CD4-positive, alpha-beta T cell treated with Interleukin-15 for 4 hours (primary cell): ENCODE measurements at places on chromosomes 6 and 20.

- no peak for DNase-seq
These were observed at the start of gene CNKSR3 for GRCh38 chr6:154510144-154510905. Gene CNKSR3 (minus strand): TSS chr6:154510685. CDS start chr6:154510114, 571 bp downstream.

DNA sequence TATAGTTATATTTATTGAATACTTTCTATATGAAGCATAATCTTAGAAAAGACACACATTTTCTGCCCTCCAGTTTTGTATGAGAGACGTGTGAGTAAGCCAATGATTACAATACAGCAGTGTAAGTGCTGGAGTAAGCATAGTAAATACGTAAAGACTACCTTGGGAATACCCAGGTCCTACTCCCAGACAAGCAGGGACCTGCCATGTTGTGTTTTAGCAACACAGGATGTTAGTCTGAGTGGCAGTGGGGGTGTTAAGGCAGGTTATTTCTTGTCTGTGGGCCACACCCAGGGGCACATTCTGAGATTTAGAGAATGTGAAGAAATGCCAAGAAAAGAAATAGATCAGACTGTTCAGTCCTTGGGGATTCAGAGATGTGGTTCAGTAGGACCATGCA, 34.3 kb upstream of the RNF144B start:
- no peak for DNase-seq

GRCh38 chr20:59425572-59425971, 125.2 kb downstream of the EDN3 start:
- no peak for DNase-seq

- no peak for DNase-seq
These were observed 9.3 kb upstream of the POU3F2 start for GRCh38 chr6:98824902-98825599.

- no peak for DNase-seq
These were observed 1.2 kb downstream of the DNMT3B start for GRCh38 chr20:32763202-32764004.

DNA sequence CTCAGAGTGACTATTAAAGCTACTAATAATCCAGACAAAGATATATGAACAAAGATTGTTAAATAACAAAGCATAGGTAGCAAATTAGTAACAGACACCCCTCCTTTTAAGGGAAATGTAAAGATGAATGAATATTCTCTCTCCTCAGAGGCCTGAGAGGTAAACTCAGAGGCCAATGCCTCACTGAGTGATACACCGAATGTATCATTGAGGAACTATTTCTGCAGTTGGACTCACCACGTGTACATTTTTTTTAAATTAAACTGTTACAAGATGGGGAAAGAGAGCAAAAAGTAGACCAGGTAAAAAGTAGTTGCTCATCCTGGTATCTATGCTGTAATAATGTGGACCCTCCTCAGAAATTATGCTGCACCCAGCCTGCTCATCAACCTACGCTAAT, 72.3 kb upstream of the IPCEF1 start:
- DNase-seq: no peak

- DNase-seq: no peak
These were observed 330.6 kb upstream of the EPHA7 start for GRCh38 chr6:93749930-93750329.

DNA sequence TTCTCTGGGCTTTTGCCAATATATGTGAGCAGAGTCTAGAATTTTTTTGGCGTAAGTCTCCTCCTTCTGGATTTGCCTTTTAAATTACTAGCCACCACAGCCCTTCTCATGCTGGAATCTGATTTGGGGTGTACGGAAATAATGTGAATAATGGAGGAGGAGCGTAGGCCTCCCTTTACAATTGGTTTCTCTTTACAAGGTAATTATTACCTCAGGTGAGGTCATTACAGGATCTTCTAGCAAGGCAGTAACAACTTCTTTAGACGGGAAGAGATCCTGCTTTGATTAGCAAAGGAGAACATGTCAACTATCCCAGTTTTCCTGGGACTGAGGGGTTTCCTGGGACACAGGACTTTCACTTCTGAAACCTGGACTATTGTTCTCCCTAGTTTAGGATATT, 8.9 kb downstream of the RWDD2A start:
- DNase-seq: no peak

DNA sequence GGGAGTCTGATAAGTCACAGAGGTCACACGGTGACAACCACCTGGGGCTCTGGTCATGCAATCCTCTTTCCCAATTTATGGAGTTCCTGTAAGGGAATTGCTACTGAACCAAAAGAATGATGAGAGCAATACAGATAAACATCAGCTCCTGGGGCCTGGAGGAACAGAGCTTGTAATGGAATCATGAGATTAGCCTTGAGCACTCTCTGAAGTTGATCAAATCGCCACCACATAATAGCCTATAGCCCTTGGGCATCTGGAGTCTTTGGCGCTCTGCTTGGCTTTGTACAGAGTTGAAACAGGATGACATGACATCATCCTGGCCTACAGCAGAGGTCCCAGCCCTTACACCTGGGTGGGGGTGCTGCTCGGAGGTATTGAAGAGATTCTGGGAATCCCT, 154.3 kb upstream of the DTNBP1 start:
- no peak for DNase-seq

GRCh38 chr6:3468585-3468984, 11.7 kb upstream of the SLC22A23 start:
- DNase-seq: no peak

- no peak for DNase-seq
These were observed 6.5 kb upstream of the SLCO4A1 start for GRCh38 chr20:62635852-62636251.
